ENCODE measurements at places on chromosomes 6 and 20. TPM values are rescaled to one million over a fixed set of nuclear protein-coding genes. Genes with fewer than 3 reads are reported as not detected.

DNA sequence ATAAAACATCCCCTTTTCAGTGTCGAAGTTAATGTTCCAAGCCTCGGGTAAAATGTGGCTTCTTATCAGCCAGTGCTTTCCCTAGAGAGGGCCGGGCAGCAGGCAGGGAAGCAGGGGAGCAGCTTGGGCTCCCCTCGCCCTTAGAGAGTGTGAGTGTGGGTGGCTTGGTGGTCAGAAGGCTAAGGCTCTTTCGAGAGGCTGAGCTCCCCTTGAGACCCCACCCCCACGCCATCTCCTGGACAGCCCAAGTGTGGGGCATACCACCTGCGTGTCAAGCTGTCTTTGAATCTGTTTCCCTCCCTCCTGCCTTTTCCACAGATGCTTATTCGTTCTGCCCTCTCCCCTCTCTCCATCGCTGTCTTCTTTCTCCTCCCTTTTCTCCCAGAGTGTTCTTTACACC is 95.1 kb upstream of the FOXP4 start:
- H3K27me3 ChIP-seq = peaks cover 2% of the 10 kb centered on the region
- no peak overlapping the region for H3K27ac ChIP-seq
- no peaks in the 10 kb centered on the region for H3K36me3 ChIP-seq
- H3K4me1 ChIP-seq = peaks cover 12% of the 10 kb centered on the region

GRCh38 chr6:7975764-7976146 is 65.2 kb upstream of the TXNDC5 start:
- H3K4me3 ChIP-seq = no peak overlapping the region
- H3K36me3 ChIP-seq = no peaks in the 10 kb centered on the region
- no peak overlapping the region for H3K27ac ChIP-seq
- no peaks in the 10 kb centered on the region for H3K4me1 ChIP-seq
- DNase-seq = no peak

DNA sequence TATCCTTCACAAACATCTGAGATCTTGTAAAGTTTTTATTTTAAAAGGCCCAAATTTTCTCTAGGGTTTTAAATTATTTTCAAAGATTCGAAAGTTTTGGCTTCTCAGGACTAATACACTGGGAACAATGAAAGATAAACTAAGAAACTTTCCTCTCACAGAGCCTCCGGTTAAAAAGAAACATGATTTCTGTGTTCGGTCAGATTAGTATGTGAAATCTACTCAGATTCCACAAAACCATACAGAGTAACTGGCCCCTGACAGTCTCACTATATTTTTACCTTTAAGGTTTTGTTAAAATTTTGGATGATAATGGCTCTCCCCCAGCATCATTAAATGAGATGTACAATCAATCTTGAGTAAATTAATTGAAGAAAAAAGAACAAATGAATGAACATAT is 471.0 kb downstream of the COL12A1 start:
- DNase-seq = no peak
- H3K4me3 ChIP-seq = peak overlapping the region; percentile 27
- H3K27me3 ChIP-seq = no peaks in the 10 kb centered on the region

- no peak overlapping the region for H3K27ac ChIP-seq
- DNase-seq = no peak
- no peak overlapping the region for H3K4me3 ChIP-seq
- H3K36me3 ChIP-seq = no peaks in the 10 kb centered on the region
- peaks cover 22% of the 10 kb centered on the region for H3K4me1 ChIP-seq
Observed at GRCh38 chr6:52394251-52394666, 25.9 kb upstream of the EFHC1 start.

DNA sequence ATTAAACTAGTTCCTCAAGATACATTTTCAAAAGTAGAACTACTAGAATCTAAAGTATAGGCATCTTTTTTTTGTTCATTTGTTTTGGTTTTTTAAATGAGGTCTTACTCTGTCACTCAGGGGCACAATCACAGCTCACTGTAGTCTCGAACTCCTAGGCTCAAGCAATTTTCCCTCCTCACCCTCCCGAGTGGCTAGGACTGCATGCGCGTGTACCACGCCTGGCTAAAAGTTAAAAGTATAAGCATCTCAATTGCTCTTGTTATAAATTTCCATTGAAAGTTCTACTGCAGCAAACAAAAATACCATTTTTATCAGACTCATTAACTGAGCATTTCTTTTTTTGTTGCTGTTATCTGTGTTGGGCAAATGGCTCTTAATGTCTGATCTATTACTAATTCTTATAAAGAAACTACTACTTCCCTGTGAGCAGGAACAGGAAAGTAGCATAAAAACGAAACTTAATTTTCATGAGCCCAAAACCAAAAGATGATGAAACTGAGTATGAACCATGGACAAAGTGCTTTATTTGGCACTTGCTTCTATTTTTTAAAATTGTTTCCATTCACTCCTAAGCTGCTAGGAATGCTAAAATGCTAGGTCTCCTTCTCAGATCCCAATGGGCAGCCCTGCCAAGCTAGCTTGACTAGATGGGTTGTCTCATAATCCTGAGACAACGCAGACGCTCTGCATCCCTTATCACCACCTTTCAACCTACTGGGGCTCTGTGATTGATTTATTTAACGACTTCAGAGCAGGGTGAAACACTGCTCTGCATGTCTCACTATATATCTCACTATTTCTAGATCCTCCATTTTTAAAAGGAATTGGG is 36.9 kb downstream of the TRPC4AP start:
- peaks cover 38% of the 10 kb centered on the region for H3K4me1 ChIP-seq
- H3K27me3 ChIP-seq = no peaks in the 10 kb centered on the region
- peaks cover 51% of the 10 kb centered on the region for H3K36me3 ChIP-seq

DNA sequence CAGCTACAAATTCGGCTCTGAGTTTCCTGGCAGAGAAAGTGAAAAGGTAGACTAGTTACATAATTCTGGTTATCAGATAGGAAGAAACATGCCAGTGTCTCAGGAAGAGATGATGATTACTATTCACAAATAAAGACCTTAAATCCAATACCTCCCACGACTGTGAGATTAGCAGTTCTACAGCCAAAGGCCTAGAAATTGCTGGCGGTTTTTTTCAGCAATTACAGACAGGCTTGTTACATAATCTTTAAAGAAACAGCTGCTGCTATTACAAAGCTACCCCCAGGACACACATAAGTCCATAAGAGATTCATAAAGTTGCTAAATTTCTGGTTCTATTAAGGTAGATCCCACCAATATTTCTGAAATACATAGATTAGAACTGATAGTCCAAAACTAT is 40.2 kb downstream of the PIGU start:
- H3K36me3 ChIP-seq = peaks cover 12% of the 10 kb centered on the region
- H3K4me3 ChIP-seq = no peak overlapping the region

DNA sequence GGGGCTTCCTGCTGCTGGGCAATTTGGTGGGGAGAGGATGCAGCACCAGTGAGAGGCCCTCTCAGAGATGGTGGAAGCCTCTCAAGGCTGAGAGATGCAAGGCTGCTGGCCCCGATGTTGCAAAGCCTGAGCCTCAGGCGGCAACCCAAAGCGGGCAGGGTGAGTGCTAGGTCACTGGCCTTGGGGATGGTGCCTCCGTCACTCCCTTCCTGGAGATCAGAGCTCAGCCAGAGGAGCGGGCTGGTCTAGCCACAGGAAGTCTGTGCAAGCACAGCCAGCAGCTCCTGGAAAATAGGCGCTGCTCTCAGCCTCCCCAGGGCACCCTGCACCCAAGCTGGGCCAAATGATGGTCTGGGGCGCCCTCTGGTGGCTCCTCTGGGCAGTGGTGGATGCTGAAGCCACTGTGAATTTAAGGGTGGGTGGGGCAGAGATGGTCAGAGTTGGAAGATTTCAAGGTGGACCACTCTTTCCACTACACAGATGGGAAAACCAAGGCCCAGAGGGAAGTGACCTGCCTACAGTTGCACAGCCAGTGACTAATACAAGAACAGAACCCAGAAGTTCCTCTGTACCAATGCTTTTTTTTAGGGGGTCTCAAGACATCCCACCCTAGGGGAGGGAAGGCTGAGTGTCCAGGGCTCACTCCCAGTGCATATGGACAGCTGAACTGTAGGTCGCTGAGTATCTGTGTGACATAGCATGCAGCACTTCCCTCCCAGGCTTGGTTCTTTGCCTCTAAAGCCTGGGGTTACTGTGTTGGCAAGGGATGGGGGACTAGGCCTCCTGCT is 20.8 kb downstream of the C20orf203 start:
- no peak overlapping the region for H3K4me3 ChIP-seq
- H3K27ac ChIP-seq = no peak overlapping the region
- H3K4me1 ChIP-seq = peaks cover 4% of the 10 kb centered on the region
- H3K36me3 ChIP-seq = no peaks in the 10 kb centered on the region

- no peak overlapping the region for H3K4me3 ChIP-seq
- no peak overlapping the region for H3K27ac ChIP-seq
- H3K36me3 ChIP-seq = no peaks in the 10 kb centered on the region
- H3K27me3 ChIP-seq = peaks cover 21% of the 10 kb centered on the region
Observed at GRCh38 chr20:1700990-1701389, 43.4 kb upstream of the SIRPG start.

DNA sequence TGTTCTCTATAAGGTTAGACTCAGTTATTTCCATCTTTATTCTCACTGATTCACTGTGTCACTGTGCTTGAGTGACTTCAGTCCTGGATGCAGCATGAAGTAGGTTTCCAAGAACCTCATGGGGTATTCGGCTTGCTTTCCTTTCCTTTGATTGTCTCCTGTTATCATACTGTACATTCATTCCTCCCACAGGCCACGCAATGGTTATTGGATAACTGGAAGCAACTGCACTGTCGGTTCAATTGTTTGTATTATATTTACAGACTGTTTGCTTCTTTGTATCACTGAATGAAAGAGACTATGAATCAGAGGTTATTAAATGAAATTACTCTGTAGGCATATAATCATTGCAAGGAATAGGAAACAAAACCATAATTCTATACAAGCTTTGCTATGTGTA is 129.4 kb downstream of the MAP7 start:
- peaks cover 26% of the 10 kb centered on the region for H3K27me3 ChIP-seq
- no peaks in the 10 kb centered on the region for H3K4me1 ChIP-seq
- DNase-seq = no peak

The OOEP gene
- not detected for total RNA-seq
